ENCODE measurements at places on chromosomes 11 and 22. TPM values are rescaled to one million over a fixed set of nuclear protein-coding genes. Genes with fewer than 3 reads are reported as not detected.

UCP2 gene
- total RNA-seq: 27.7 TPM

TMPRSS6 gene
- not detected for total RNA-seq

WNT11 gene
- 22.5 TPM for total RNA-seq

EXPH5 gene
- 27.2 TPM for total RNA-seq

CHRM1 gene
- total RNA-seq: 0.11 TPM

CYTH4 gene
- not detected for total RNA-seq

MLC1 gene
- total RNA-seq: 1.8 TPM

TSSK2 gene
- total RNA-seq: not detected

DNA sequence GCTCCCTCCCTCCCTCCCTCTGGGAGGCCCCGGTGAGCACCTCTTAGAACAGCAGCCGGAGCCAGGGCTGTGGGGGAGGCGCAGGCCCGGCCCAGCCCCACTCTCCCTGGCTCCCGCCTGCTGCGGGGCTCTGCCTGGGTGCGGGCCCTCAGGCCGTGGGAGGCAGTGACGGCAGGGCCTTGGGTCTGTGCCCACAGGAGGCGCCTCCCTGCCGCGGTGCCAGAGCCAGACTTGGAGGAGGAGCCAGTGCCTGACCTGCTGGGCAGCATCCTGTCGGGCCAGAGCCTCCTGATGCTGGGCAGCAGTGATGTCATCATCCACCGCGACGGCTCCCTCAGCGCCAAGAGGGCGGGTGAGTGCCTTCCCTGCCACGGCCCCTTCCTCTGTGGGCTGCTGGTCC lies 9.5 kb downstream of the IRF7 start:
- no peak for DNase-seq

GRCh38 chr11:36222831-36223635 lies 66.2 kb downstream of the COMMD9 start:
- no peak for DNase-seq

DNA sequence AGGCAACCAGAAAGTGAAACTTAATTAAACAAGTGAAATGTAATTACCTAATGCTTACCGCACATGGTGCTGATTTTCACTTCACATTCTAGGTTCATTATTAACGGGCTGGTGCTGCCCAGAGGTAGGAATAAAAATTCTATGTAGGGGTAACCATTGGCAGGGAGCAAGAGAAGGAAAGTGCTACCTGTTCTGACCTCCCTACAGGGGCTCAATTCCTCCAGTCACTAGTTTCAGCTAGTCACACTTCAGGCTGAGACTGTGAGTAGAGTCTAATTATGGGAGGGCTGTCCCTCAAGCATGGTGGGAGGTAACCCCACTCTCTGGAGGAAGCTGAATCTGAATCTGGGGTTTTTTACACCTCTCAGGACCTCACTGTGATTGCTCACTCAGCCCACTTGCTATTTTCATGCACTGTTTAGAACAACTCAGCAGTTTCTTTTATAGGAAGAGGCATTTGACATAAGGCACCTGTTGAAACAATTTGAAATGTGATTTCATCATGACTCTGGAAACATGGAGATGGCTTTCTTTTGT lies 75.4 kb downstream of the MAML2 start:
- no peak for DNase-seq

- DNase-seq: no peak
These were observed 37.0 kb downstream of the ARHGAP1 start for GRCh38 chr11:46663277-46663940.

DNA sequence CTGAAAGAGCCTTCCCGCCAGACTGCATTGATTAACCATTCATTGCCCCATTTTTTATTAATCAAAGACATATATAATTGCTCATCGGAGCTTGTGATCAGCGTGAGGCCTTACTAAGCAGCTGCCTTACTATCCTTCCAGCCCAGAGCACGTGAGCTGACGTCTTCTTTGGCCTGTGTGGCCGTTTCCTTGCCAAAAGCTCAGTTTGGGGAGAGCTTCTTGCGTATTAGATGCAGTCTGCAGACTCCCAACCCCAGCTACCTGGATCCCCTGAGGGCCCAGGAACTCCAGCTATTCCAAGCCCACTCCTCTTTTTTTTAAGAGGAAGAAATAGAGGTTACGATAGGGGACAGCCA lies 784 bp upstream of the SLC43A3 start:
- no peak for DNase-seq

DNA sequence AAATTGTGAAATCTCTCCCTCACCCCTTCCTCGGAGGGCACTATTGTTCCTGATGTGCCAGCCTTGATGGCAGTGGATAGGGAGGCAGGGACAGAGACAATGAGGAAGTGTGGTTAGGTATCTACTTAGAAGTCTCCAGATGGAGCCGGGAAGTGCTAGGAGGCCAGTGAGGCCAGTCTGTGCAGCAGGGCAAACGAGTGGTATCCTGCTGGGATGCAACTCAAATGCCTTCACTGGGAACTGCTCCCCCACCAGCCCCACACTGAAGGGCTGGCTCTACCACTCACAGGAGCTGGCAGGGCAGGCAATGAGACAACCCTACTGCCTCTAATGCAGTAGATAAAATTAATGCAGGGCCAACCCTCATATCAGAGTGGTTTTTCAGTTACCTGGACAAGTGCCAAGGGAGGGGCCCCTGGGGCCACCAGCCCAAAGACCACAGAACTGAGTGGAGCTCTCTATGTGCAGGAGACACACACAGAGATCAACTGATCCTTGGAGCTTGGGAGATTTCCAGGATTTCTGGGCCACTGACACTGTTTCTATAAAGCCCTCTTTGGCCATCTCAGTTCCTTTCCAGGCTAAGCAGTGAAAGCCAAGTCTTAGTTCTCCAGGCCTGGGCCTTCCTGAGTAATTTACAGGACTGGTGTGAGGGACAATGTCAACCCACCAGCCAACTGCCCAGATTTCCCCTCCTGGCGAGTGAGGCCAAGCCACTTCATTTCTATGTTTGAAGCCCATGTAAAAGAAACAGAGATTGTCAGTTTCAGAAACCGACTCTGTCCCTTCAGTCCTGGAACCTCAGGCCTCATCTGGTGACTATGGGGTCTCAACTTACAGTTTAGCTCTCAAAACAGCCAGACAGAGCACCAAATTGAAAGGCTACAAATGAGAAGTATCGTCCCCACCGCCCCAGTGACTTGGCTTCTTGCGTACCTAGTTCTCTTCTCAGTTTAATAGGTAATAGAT lies 4.1 kb downstream of the MIF start:
- DNase-seq: no peak

DNA sequence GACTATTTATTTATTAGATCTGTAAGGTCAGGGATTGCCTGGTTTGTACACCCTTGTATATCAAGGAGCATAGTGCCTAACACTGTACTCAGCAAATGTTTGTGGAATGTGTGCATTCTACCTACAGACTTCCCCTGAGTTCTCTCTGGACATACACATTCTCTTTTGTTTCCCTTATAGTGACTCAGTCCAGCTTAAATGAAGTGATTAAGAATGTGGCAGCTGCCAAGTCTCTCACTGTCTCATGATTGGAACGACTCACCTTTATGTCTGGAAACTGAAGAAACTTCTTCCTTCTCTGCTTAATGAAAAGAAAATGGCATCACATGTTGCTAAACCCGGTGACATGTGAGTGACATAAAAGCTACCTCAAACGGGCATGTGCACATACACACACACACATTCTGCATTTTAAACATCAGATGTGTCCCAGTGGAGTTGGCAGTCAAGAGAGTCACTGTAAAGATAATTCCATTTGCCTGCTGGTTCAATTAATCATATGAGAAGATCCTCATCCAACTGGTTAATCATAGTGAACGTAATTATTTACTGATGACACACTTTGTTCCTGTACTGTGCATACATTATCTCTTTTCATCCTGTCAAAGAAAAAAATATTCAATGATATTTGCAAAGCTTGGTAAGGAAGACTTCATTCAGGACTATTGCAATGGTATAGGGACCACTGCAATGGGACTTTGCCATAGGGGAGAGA lies 42.8 kb downstream of the GLYAT start:
- DNase-seq: no peak

GRCh38 chr11:36718451-36718850 lies 120.4 kb upstream of the RAG2 start:
- DNase-seq: no peak

DNA sequence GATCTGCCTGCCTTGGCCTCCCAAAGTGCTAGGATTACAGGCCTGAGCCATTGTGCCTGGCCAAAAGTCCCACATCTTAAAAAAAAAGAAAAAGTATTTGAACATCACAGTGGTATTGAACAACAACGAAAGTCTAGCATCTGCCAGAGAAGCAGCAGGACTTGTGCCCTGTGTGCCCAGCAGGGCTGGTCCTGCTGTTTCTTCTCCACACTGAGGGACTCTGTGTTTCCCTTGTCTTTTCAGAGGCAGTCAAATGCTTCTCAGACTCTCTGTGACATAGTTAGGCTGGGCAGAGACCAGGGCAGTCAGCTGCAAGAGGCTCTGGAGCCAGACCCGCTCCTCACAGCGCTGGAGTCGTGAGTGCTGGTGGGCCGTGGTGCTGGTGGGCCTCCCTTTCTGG lies 56.2 kb downstream of the SBF1 start:
- DNase-seq: no peak

DNA sequence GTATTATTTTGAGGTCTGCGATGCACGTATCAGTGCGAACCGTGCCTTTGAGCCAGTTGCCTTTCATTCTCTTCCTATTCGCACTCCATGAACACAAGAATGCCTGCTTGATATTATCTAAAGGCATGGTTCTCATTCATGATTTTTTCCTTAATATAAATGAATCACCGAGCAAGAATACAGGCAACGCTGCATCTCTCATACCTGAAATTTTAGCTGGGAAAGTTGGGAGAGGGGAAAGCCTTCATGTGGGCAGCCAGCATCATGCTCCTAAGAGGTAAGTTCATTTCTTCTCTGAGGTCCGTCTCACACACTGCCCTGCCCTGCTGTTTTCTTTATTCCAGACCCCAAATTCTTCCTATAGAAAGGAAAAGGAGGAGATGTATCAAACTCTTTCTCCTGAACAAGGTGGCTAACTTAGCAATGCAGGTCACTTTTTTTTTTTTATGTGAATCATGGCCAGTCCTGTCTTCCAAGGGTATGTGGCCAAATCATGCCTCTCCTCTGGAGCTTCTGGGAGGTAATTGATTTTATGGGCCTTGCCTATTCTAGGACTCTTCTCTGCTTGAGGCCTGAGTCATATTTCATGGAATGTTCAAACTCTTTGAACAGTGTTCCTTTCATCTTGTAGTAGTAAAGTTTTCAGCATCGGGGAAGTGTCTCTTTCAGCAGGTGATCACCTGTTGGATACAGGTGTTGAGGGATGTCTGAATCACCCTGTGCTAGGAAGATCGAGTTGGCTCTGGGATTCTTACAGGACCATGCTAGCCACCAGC lies 3.2 kb downstream of the GLB1L2 start:
- no peak for DNase-seq

DNA sequence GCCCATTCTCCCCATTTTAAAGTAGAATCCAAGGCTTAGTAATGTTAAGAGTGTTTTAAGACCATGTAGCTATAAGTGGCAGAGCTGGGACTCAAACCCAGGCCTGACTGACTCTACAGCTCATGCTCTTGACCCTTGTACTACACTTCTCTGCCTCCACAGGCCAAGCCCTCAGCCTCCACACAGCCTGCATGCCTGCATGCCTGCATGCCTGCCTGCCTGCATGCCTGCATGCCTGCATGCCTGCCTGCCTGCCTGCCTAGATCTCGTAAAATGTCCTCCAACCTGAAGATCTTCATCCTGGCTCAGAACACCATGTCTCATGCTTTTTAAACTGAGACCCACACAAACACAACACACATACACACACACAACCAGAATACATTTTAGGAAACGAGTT lies 18.6 kb downstream of the TBC1D10A start:
- DNase-seq: no peak

- no peak for DNase-seq
These were observed 282.5 kb downstream of the CTTN start for GRCh38 chr11:70680781-70681281.

GRCh38 chr11:76316726-76317125 lies 64.2 kb downstream of the THAP12 start:
- no peak for DNase-seq

- peak; percentile 27 for DNase-seq
These were observed 51.8 kb downstream of the ARFGAP3 start for GRCh38 chr22:42805016-42805997.

- DNase-seq: no peak
These were observed 8.2 kb upstream of the MAFF start for GRCh38 chr22:38193580-38193979.

- no peak for DNase-seq
These were observed 6.3 kb downstream of the LDHAL6A start for GRCh38 chr11:18461909-18462308.

DNA sequence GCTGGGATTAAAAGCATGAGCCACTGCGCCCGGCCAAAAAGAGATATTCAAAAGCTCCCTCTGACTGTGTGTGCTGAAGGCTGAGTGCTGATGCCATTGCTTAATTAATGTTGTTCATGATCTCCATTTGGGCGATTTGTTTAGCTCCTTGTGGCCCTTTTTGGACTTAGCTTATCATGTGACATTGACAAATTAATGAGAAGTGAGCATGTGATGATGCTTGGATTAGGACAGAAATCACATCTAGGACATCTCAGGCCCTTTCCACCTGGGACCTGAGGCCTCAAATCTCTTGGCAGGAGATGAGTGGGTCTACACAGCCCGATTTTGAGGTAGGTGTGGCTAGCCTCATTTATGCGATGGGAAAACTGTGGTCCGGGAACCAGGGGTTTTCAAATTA lies 10.4 kb downstream of the EHF start:
- no peak for DNase-seq

DNA sequence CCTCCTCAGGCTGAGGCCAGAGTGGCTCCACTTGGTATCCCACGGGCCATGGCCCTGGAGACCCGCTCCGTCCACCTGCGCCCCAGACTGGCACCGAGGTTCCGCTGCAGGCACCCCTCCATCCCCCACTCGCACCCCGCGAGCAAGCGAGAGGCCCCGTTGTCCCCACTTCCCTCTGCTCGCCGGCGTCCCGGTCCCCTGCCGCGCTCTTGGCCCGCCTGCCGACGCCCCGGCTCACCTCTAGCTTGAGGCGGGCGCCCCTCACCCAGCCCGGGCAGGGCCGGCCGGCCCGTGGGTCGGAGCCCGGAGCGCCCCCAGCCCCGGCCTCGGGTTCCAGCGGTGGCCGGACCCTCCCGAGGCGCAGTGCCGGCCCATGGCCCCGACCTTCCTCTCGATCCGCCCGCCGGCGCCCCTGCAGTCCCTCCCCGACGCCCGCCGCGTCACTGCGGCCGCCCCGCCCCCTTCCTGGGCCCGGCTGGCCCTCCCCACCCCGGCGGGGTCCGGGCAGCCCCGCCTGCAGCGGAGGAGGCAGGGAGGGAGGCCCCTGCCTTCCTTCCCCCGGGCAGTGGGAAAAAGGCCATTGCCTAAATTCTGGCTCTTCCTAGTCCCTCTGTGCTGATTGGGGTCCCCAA lies at the start of gene PITPNM1:
PITPNM1 (minus strand) TSS at position 414 of the 632 bp plus-strand sequence. CDS start 1,183 bp downstream, outside the sequence.
- peak; percentile 66 for DNase-seq

- no peak for DNase-seq
These were observed 7.6 kb upstream of the SLC39A13 start for GRCh38 chr11:47400768-47401279.

Data from mesothelial cell of epicardium (in vitro differentiated cells).